ENCODE measurements at places on chromosomes 12 and 14.

- no peak for DNase-seq
Measured at GRCh38 chr14:88919502-88919901, 95.1 kb downstream of the TTC8 start.

DNA sequence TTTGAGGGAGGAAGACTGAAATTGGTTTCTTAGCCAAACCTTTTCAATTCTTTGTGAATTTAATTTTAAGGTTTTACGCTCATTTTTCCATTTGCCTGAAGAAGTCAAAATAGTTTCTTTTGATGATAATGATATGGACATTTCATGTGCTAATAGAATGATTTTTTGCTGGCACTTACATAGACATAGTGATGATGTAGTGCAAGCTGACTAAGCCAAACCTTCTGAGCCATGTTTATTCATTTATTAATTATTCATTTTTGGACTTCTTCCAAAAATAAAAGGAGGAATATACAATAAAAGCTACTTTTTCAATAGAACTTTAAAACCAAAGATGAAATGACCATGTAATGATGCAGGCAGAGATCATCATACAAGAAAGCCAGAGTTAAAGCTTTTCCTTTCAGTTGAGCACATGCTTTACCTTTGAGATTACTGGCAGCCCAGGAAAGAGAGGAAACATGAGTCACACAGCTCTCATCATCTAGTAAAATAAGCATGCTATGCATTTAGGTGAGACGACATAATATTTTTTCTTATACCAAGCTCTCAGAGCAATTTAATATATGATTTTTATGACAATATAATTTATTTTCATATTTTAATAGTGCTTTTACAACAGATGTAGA, 24.8 kb downstream of the KCNA1 start:
- DNase-seq, result no peak

- peak; percentile 44 for DNase-seq
Measured at GRCh38 chr12:45732250-45732649, 2.7 kb downstream of the ARID2 start.

- DNase-seq, result no peak
Measured at GRCh38 chr12:9124383-9125031, 8.8 kb upstream of the A2M start.

GRCh38 chr12:92676710-92677109, 26.1 kb upstream of the PLEKHG7 start:
- no peak for DNase-seq

DNA sequence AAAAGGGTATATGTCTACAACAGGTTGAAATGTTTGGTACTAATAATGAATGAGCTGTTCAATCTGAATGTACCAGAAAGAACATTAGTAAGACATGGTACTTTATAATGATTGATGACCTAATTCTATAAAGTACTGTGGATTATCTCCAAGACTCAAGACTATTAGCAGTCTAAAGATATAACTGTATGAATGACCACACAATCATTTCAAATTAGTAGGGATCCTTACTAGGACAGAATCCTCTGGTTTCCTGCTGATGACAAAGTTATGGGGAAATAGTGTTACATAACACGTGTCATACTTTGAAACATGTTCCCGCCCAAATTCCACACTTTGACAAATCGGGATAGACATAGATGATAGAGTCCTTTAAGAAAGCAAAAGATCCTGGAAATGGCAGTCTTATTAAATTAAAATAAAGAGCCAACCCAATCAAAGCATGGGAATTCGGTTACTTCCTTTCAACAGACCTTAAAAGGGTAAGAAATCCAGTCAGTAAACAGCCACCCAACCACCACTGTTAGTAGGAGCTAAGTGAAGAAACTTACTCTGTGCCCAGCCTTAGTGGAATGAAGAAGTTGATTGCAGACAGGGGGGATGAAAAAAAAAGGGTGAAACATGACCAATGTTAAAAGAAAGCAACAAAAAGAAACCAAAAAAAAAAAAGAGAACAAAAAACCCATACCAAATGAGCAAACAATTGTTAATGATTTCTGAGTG, 2.8 kb downstream of the VPS29 start:
- DNase-seq, result no peak

GRCh38 chr12:1093166-1093751, 102.2 kb downstream of the ERC1 start:
- DNase-seq, result peak; percentile 40

- no peak for DNase-seq
Measured at GRCh38 chr12:62865937-62866336, 69.0 kb downstream of the PPM1H start.

DNA sequence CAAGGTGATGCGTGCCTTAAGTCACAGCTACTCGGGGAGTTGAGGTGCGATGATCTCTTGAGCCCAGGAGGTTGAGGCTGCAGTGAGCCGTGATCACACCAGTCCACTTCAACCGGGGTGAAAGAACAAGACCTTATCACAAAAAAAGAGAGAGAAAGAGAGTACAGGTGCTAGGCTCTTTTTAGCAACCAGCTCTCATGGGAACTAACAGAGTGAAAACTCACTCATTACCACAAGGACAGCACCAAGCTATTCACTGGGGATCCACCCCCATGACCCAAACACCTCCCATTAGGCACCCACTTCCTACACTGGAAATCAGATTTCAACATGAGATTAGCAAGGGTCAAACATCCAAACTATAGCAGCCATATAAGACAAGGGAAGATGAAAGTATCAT, 164.2 kb downstream of the NDUFA12 start:
- DNase-seq, result no peak

GRCh38 chr12:89733579-89734201, 25.1 kb upstream of the ATP2B1 start:
- peak; percentile 34 for DNase-seq

DNA sequence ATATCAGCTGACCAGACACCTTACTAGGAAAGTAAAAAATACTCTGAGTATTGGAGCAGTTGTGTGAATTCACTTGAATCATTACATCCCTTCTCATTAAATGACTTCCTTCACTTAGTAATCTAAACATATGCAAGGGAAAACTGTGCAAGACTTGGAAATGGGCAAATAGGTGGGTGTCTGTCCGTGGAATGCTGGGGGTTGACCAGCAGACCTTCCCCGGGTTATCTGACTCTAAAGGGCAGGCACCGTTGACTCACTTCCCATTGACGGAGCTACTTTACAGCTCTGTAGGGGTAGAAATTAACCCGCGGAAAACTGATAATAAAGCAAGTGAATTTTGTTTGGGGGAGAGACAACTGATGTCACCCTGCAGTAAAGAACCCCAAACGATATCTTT, 199.3 kb downstream of the TTC7B start:
- DNase-seq, result no peak

GRCh38 chr12:75579552-75579951, 68.1 kb upstream of the KRR1 start:
- no peak for DNase-seq

GRCh38 chr14:65920996-65921395, 508.5 kb downstream of the FUT8 start:
- DNase-seq, result no peak

GRCh38 chr12:55982319-55982936, 8.6 kb downstream of the RAB5B start:
- no peak for DNase-seq

DNA sequence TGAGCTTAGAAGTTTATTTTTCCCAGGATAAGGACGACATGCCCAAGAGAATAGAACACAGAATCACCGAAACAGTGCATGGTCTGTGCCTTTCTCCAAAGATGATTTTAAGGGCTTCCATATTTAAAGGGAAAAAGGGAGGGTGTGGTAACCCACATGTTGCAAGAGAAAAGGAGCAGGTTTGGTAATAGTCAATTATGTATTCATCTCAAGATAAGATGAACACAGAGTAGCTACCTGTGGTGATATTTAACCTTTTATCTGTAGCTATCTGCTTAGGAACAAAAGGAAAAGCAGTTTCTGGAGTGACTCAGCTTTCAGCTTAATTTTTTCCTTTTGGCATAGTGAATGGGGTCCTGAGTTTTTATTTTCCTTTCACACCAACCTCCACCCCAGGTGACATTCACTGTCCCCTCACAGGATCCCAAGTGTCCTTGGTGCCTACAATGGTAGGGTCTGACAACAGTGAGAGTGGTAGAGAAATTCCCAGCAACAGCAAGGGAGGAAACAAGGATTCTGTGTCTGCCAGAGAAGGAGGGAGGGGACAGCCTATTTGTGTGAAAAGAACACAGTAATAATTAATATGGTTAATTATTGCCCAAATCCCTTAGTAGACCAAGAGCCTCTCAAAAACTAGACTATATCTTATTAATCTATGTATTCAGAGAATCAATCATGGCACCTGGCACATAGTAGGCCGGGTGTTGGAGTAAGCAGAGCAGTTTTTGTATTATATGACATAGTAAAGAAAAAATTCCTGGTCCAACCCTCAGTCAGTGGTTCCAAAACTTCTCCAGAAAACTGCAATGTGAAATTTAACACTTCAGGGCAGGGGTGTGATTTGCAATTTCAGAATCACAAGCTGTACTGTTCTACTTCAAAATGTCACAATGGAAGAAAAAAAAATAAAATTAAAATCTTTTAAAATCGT, 154.5 kb downstream of the PHLDA1 start:
- no peak for DNase-seq

- DNase-seq, result no peak
Measured at GRCh38 chr14:53714495-53715192, 242.0 kb downstream of the BMP4 start.

GRCh38 chr14:35158951-35159653, 36.8 kb downstream of the PRORP start:
- DNase-seq, result no peak

GRCh38 chr14:68663385-68664076, 129.3 kb downstream of the ZFP36L1 start:
- DNase-seq, result no peak

- DNase-seq, result no peak
Measured at GRCh38 chr12:101521136-101521535, 46.0 kb downstream of the SPIC start.

GRCh38 chr14:61555056-61555838, 140.1 kb upstream of the HIF1A start:
- no peak for DNase-seq

GRCh38 chr12:92297932-92298696, 152.5 kb upstream of the BTG1 start:
- peak; percentile 40 for DNase-seq

GRCh38 chr12:15859116-15859515, 23.1 kb upstream of the STRAP start:
- DNase-seq, result no peak

- no peak for DNase-seq
Measured at GRCh38 chr14:92704036-92704804, 44.2 kb downstream of the LGMN start.

DNA sequence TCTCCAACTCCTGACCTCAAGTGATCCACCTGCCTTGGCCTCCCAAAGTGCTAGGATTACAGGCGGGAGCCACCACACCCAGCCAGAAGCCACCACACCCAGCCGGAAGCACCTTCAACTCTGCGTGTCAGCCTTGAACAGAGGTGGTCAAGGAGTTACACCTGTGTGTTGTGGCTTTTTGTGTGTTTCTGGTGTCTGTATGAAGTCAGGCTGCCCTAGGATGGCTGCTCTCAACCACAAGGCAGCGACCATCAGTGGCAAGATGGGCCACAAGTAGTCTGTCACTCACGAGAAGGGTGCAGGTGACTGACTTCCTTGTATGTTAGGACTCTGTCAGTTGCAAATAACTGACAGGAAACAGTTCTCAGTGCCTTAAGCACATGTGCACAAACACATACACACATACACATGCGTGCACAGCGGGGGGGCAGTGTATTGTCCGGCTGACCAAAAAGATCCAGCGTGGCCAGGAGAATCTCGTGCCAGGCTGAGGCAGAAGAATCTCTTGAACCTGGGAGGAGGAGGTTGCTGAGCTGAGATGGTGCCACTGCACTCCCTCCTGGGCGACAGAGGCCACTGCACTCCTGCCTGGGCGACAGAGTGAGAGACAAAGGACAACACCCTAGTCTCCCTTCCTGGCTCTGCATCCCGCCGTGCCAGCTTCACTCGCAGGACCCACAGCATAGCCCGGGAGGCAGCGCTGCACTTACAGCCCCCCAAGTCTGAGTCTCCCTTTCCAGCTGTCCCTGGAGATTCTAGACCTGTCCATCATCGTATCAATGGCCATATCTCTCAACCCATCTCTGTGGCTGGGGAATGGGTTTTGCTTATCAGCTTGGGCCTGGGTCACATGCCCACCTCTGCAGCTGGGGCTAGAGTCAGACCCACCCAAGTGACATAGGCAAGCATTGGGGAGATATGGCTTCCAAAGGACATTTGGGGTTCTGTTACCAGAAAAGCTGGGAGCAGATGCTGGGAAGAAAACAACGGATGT, 13.7 kb downstream of the P2RX4 start:
- DNase-seq, result peak; percentile 50

- DNase-seq, result no peak
Measured at GRCh38 chr12:131511803-131512561, 198.9 kb upstream of the SFSWAP start.

DNA sequence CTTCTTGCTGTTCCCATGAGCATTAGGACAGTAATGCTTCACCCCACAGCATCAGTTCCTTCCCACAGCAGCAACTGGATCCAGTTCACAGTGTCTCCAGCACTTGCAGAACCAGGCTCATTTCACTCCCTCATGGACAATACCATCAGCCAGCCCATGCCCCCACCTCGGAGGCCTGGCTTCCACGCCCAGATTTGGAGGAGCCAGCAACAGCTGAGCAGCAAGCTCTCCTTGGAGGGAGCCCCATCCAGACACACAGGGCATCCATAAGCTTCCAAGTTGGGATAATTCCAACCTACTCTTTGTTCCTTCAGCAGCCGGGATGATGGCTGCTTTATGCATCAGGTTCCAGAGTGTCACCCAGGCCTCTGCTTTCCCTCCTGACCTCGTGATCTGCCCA, 250.0 kb downstream of the GLT1D1 start:
- no peak for DNase-seq

DNA sequence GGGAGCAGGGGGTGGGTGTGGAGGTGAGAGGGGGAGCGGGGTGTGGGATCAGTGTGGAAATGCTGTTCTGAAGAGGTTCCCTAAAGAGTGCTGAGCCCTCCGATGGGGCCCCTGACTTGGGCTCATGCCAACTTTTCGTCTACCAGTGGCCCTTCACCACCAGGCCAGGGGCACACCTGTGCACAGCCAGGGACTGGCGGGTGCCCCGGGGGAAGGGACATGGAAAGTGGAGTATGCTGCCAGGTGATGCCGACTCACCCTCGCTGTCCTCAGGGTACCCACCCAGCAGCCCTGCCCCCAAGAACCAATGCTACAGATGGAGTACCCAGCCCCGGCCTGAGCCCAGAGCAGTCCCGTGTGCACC, 26.2 kb downstream of the AMN start:
- no peak for DNase-seq

GRCh38 chr12:65229441-65229840, 49.0 kb upstream of the MSRB3 start:
- DNase-seq, result no peak

GRCh38 chr12:75578546-75578945, 67.1 kb upstream of the KRR1 start:
- no peak for DNase-seq

GRCh38 chr14:101410126-101410525, 151.2 kb upstream of the DIO3 start:
- no peak for DNase-seq

GRCh38 chr12:45582536-45582935, 147.0 kb upstream of the ARID2 start:
- no peak for DNase-seq

GRCh38 chr14:84254290-84254689, 1275.7 kb upstream of the FLRT2 start:
- no peak for DNase-seq

- no peak for DNase-seq
Measured at GRCh38 chr12:64558754-64559153, 51.5 kb upstream of the RASSF3 start.
